LoVo (cell line): ENCODE measurements at places on chromosomes 13 and 19.

DNA sequence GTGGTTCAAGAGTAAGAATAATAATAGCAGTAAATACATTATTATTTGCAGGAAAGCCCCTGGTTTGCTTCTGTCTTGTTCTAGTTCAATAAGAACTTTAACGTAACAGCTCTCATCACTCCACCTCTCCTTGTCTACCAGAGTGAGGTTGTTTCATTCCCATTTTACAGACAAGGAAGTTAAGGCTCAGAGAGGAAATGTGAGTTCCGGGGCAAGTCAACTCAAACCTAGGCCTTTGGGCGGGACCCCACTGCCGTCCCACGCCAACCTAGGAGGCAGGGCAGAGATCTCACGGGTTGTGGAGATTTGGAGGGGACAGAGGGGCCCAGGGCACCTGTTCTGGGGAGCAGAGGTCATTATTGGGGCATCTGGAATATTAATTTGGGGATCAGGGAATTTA is 1.5 kb downstream of the MAP4K1 start:
- no peak for DNase-seq

DNA sequence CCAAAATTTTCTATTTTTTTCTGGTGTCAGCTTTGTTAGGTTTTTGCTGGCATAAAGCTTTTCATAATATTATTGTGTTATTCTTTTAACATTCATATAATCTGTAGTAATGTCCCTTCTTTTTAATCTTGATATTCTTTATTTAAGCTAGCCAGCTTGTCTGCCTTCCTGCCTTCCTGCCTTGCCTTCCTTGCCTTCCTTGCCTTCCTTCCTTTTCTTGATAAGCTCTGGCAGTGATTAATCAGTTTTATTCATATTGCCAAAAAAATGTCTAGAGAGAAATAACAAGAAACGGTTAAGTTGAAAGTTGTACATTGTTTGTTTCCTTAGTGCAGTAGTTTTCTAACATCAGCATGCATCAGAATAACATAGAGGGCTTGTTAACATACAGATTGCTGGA is 257.5 kb downstream of the MAB21L1 start:
- no peak for DNase-seq

- DNase-seq: no peak
Measured at GRCh38 chr13:26721251-26722121, 39.1 kb downstream of the GPR12 start.

- peak; percentile 29 for DNase-seq
Measured at GRCh38 chr13:59354665-59355369, 808.9 kb downstream of the DIAPH3 start.

GRCh38 chr13:93411186-93411680 is 184.6 kb downstream of the GPC6 start:
- DNase-seq: no peak

GRCh38 chr13:79874396-79875360 is 393.7 kb downstream of the NDFIP2 start:
- DNase-seq: no peak

DNA sequence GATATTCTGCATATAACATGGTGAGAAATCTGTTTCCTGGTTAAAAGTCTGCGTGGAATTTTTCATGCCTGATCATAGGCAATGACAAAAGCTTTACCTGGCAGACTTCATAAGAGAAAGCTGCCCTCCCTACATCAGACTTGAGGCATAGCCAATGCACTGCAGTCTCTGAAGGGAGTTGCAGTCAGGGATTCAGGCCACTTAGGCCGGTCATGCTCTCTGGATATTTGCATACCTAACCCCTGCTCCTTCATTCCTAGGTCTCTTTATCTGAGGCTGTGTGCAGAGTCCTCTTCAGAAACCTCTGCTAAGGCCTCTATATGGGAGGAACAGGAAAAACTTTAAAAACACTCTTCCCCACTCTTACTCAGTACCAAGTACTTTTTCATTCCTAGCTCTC is 287.4 kb downstream of the PCDH17 start:
- DNase-seq: no peak

- no peak for DNase-seq
Measured at GRCh38 chr13:79917628-79918027, 423.3 kb downstream of the SPRY2 start.

DNA sequence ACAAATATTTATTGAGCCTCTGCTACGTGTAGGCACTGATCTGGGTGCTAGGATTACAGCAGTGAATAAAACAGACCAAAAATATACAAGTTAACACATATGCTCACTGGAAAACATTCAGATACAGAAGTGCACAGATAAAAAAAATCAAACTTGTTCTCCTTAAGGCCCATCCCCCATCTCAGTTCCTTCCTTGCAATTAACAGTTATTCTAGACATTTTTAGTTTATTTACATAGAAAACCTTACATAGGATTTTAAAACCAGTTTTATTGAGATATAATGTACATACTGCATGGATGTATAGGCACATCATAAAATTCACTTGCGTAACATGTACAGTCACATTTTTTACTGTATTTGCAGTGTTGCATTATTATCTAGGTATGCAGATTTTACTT is 36.5 kb upstream of the HMGB1 start:
- DNase-seq: no peak

DNA sequence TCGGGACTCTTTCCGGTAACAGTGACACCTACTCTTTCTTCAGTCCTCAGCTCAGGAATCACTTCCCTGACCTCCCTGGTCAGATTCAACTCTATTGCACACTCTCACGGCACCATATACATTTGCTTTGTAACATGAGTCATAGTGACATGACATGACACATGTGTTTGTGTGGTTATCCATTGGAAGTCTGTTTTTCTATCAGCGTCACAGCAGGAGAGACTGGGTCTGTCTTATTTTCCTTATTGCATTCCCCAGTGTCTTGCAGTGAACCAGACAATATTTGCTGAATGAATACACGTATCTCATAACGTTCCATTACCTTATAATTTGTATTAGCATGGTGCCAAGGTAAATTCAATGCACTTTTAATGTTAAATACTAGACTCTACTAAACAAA is 102.0 kb downstream of the DCLK1 start:
- DNase-seq: no peak

DNA sequence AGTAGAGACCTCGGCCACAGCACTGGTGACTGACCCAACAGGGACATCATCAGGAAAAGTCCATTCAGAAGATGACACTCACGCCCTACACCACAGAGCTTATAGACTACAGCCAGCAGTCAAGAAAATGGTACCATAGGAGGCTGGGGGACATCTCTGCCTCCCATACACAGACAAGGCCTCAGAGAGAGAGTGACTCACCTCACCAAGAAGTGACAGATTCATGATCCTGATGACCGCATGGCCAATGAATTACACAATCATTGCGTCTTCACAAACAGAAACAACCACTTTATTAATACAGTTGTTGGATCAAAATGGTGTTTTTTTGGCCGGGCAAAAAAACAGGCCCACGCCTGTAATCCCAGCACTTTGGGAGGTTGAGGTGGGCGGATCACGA is 260.8 kb upstream of the TSHZ3 start:
- DNase-seq: no peak
